Dermis microvascular lymphatic vessel endothelial cell (primary cell): ENCODE measurements at places on chromosomes 3 and 15. TPM values are rescaled to one million over a fixed set of nuclear protein-coding genes. Genes with fewer than 3 reads are reported as not detected.

The UCN2 gene
- total RNA-seq, result not detected in 2 replicates

GRCh38 chr3:58074997-58075396 is 66.8 kb downstream of the FLNB start:
- DNase-seq, result no peak

DNA sequence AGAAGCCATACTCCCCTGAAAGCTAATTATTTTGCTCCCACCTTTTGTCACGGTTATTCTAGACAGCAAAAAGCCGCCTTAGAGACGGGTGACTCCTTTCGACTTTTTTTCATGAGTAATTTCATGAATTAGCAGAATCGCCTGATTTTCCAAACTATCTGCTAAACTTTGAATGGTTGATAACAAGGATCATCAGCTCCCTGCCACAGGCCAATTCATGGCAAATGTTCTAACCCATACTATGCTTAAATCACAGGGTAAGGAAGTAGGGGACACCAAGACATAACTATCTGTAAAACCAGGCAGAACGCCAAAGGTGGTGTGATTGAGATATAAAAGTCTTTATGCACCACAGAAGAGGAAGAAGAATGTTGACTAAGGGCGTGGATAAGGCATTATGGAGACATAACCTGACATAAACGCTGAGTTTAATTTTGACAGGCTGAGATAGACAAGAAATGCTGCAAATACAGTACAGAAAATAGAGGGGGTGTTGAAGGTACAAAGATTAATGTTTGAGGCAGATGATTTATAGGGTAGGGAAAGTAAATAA is 891 bp upstream of the DMXL2 start:
- DNase-seq, result no peak

- DNase-seq, result no peak
These were observed 486.8 kb upstream of the THBS1 start for GRCh38 chr15:39094116-39094515.
